ENCODE measurements at places on chromosomes 7 and 10. TPM values are rescaled to one million over a fixed set of nuclear protein-coding genes. Genes with fewer than 3 reads are reported as not detected.

Gene RHOBTB1
- total RNA-seq, result 36.5 TPM

Gene NUTM2E
- 0.41 TPM for total RNA-seq

Gene PNLIPRP2
- total RNA-seq, result not detected

Gene ALOX5
- total RNA-seq, result 12.4 TPM

Gene DDX50
- 47.7 TPM for total RNA-seq

Gene TUBAL3
- 0.31 TPM for total RNA-seq

Gene ASB4
- 26.9 TPM for total RNA-seq

Gene RET
- total RNA-seq, result 12.0 TPM

Gene FAM25G
- not detected for total RNA-seq

DNA sequence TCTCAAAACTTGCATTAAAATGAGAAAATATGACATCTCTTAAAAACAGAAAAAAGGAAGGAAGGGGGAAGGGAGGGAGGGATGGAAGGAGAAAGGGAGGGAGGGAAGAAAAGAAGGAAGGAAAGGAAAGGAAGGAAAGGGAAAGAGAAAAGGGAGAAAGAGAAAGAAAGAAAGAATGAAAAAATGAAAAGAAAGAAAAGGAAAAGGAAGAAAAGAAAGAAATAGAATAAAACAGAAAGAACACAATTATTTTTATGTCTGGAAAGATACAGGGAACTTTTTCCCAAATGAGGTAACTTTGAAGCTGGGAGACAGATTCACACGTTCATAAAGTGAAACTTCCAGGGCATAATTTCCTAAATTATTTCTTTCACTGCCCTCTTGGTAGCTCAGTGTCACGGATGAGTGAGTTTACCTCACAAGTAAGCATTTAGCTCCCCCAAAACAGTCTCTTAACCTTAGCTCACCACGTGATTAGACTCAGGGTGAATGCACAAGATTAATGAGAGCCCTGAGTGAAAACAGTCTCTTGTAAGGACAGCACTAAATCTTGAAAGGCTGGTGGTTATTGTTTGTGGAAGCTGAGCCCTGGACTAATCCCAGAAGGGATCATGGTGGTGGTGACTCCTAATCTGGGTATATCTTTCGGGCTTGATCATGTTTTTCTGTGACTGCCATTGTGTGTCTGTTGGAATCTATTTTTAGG lies 74.1 kb upstream of the HDAC9 start:
- no peak for DNase-seq

- no peak for DNase-seq
Observed at GRCh38 chr7:3636131-3636860, 335.2 kb downstream of the SDK1 start.

DNA sequence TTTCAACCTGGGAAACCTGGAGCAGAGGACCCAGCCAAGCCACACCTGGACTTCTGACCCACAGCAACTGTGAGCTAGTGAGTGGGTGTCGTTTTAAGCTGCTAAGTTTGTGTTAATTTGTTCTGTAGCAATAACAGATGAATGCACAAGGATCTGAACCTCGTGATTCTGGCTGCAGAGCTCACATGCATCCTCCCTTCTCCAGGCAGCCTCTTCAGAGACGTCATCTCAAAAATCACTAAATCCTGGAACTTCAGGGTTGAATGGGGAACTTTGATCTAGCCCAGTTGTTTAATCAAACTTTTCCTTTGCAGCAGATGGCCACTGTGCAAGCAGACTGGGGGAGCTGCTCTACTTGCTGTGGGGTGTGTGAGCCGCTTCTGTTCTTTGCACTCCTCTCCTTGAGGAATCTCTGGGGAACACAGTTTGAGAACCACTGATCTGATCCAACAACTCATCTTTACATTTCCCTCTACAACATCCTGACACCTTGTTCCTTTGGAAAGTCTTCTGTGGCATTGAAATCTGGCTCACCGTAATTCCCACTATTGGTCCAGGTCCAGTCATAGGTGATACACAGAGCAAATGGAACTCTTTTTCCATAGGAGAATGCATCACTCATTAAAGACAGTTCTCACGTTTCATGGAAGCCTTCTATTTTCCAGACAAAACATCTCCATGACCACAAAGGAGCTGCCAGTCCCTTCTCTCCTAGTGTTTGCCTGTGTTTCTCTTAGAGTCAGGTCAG lies 90.3 kb downstream of the CHN2 start:
- DNase-seq, result no peak

- no peak for DNase-seq
Observed at GRCh38 chr10:98758463-98758862, 311.7 kb upstream of the HPS1 start.

- DNase-seq, result no peak
Observed at GRCh38 chr10:72226418-72227027, 10.4 kb upstream of the ASCC1 start.

- no peak for DNase-seq
Observed at GRCh38 chr10:18539335-18539734, 112.1 kb downstream of the NSUN6 start.

- no peak for DNase-seq
Observed at GRCh38 chr10:132834891-132835847, 49.2 kb upstream of the NKX6-2 start.

DNA sequence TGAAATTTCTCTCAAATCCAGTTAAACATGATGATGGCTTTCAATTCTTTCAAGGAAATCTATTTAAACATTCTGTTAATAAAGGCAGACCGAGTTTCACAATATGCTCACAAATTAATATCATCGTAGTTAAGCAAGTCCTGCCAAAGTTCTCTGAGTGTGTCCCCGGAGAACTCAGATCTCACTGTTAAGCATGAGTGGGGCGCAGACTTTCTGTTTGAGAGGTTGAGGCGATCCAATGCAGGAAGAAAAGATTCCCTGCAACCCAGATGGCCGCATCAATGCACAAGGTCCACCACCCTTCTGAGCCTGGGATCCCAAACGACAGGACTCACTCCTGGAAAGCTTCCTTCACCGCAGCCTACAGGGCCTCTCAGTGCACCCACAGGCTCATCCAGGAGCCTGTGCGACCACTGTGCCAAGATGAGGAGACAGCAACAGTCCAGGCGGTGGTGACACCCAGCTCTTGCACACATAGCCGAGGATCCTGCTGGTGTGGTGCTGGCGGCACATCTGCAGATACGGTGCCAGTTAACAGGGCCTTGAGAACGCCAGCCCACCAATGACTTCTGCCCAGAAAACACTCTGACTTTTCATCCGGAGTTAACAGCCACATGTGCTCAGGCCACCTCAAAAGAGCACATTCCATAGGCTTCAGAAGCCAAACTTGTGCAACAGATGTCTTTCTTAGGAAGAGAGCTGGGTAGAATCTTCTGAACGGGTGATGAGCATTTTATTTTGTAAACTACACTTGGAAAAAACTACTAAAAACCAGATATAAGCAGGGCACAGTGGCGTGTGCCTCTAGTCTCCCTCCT lies 102.1 kb downstream of the ZRANB1 start:
- no peak for DNase-seq

GRCh38 chr7:122219253-122219865 lies 75.3 kb upstream of the AASS start:
- peak; percentile 60 for DNase-seq

GRCh38 chr7:17746020-17746530 lies 194.2 kb downstream of the SNX13 start:
- DNase-seq, result no peak

DNA sequence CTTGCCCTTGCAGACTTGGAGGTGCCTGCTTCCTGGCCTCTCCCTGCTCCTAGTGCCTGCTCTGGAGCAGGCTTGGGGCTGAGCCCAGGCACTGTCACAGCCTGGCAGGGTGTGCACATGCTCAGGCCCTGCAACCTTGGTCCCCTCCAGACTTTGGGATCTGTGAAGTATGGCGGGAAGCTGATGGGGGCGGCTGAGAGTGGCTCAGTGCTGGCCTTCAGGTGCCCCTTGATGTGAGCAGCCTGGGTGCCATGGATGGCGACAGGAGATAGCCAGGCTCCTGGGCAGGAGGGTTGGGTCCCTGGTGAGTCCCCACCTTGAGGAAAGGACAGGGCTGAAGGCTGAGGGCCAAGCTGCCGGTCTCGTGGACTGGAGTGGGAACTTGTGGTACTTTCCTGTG lies 700.4 kb upstream of the KCND2 start:
- DNase-seq, result no peak

- DNase-seq, result no peak
Observed at GRCh38 chr10:91294134-91294906, 73.9 kb downstream of the PCGF5 start.

DNA sequence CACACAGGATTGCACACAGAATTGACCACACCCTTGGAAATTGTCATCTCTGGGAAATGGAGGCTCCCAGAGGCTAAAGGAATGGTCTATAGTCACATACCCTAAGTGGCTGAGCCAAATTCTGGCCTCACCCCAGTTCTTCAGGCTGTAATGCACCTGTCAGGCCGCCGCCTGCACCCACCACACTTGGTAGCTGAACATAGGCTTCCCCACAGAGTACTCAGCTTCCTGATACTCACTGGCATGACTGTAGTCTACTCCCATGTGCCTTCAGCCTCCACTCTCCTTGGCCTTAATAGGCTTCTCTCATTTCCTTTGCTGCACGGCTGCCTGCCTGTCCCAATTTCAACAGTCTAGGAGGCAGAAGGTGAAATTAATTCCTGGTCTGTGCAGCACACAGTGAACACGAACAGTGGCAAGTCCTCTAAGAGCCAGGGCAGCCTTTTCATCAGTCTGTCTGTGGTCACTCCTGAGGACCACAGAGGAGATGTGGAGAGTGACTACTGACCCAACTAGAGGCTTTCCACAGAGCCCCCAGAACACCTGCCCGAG lies 42.5 kb downstream of the NUDCD3 start:
- no peak for DNase-seq

DNA sequence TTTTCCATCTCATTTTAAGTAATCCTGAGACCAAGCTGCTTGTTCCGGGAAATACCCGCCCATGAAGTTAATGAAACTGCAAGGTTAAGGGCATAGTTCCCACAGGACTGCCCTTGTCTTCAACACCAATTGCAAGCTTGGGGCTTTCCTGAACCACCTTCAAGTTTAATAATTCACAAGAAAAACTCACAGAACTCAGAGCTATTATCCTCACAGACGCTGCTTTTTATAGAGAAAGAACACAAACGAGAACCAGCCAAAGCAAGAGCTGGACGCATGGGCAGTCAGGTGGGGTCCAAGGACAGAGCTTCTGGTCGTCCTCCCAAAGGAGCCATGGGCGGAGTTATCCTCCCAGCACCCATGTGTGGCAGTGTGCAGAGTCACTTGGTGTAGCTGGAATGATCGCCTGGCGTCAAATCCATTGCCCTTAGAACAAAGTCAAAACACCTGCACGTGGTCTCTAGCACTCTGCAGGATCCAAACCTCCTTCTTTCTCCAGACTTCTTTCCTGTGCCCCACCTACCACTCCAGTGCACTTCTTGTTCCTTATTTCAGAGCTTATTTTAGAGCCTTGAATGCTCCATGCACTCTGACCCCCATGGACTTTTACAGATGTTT lies 56.7 kb downstream of the SNX10 start:
- no peak for DNase-seq

- DNase-seq, result peak; percentile 12
Observed at GRCh38 chr10:61869774-61870525, 31.5 kb upstream of the ARID5B start.

DNA sequence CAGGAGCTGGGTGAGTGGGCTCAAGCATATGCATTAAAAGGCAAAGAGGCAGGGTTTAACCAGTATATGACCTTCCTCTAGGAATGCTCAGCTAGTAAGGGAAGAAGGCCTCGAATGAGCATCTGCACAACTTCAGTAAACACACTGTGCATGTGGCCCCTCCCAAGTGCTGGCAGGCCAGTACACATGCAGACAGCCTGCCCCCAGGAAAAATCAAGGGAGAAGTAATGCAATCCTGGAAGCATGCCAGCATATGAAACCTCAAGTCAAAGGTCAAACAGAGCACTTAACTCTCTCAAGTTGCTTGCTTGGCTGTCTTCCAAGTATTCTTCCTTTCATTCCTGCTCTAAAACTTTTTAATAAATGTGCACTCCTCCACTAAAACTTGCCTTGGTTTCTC lies 208.4 kb downstream of the ACTR3B start:
- no peak for DNase-seq

- DNase-seq, result no peak
Observed at GRCh38 chr7:96654630-96655188, 54.9 kb downstream of the SEM1 start.

DNA sequence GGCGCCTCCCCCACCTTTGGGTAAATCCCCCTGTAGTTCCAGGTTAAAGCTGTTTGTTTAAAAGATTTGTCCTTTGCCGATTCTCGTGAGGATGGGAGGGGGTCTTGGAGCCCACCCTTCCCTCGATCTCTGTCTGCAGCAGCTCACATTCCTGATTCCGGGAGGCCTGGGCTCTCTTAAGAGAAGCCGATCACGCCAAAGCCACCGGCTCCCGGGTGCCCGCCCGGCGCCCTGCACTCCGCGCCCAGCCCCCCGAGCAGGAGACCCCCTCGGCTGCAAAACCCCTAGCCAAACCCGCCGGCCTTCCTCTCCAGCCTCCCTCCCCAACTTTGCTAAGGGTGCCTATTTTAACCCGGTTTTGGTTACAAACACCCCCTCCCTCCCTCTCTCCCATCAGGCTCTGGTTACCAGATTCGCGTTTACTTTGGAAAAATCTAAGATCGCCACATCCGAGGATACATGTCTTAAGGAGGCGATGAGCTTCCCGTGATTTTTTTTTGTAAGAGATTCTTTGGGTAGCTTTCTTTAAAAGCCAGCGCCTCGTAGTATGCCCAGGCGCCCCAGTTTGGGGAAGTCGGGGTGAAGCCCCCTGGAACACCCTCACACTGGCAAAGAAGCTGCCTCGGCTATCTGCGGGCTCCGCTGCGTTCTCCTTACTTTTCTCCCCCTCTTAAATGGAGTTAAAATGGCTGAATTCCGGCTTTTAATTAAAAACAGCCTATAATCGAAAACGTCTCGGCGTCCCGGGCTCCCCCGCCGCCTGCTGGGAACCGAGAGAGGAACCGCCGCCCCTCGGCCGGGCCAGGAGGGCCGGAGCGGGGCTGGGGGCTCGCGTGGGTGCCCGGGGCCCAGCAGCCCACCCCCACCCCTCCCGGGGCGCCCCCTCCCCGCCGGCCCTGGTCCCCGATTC lies 983 bp downstream of the TNRC18 start:
- DNase-seq, result peak; percentile 55

DNA sequence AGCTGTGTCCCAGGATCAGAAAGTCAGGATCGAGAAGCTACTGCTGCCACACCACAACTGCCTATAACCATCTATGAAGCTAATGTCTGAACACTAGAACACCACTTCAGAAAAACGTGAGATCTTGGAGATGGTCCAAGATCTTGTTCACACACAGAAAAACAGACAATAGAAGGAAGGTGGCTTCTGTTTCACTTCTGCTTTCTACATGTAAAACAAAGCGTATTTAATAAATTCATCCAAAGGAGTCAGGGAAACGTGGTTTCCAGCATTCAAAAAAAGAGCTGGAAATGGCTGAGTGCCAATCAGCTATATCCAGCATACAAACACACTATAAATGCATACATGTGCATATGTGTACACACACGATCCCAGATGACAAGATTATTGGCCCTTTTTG lies 70.2 kb upstream of the CCDC71L start:
- peak; percentile 18 for DNase-seq

GRCh38 chr7:140981951-140982350 lies 32.8 kb downstream of the MRPS33 start:
- no peak for DNase-seq

GRCh38 chr10:22479419-22479818 lies 134.1 kb downstream of the SPAG6 start:
- DNase-seq, result peak; percentile 78

GRCh38 chr7:43679210-43680068 lies 49.9 kb downstream of the COA1 start:
- no peak for DNase-seq

Data from tongue (tissue), 3 donors.